AG08395 (cell line): ENCODE measurements at places on chromosomes 4 and X.

- DNase-seq = no peak
Observed at GRCh38 chr4:105352826-105353225, 121.0 kb downstream of the PPA2 start.

- peak; percentile 10 for DNase-seq
Observed at GRCh38 chr4:4182835-4183568, 43.7 kb downstream of the OTOP1 start.

- no peak for DNase-seq
Observed at GRCh38 chr4:132445386-132445785, 703.7 kb upstream of the PCDH10 start.

GRCh38 chrX:134548257-134549201 is 88.6 kb downstream of the HPRT1 start:
- DNase-seq = no peak

DNA sequence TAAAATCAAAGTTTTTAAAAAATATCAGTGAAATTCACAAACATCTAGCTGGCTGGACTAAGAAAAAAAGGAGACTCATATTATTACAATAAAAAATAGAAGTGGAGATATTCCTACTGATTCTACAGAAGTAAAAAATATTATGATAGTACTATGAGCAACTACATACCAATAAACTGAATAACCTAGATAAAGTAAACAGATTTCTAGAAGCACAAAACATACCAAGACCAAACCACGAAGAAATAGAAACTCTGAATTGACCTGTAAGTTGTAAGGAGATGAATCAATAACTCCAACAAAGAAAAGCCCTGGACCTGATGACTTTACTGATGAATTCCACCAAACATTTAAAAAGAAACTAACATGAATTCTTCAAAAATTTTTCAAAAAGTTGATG is 867.3 kb downstream of the PCDH18 start:
- no peak for DNase-seq
